ENCODE measurements at places on chromosomes 16 and 17. TPM values are rescaled to one million over a fixed set of nuclear protein-coding genes. Genes with fewer than 3 reads are reported as not detected.

TMEM204 gene
- total RNA-seq = not detected

TMEM219 gene
- 90.4 TPM for total RNA-seq

CIITA gene
- 0.05 TPM for total RNA-seq

ITGAL gene
- not detected for total RNA-seq

CTRB1 gene
- not detected for total RNA-seq

USP43 gene
- 4.5 TPM for total RNA-seq

OR3A2 gene
- total RNA-seq = not detected

KRTAP9-4 gene
- not detected for total RNA-seq

GID4 gene
- 11.9 TPM for total RNA-seq

SCGB1C2 gene
- not detected for total RNA-seq

CCL2 gene
- total RNA-seq = 17.7 TPM

PEX12 gene
- 9.2 TPM for total RNA-seq

MT1H gene
- not detected for total RNA-seq

CD300LG gene
- not detected for total RNA-seq

Measured in A549 treated with GW870086 at 1 μM for 4 hours (cell line).